ENCODE measurements at places on chromosomes 16 and 17.
A peak's percentile ranks its signal among the peaks of the same experiment; 100 is the strongest.

GRCh38 chr17:64177311-64178010 lies 47.5 kb upstream of the ERN1 start:
- no peak for DNase-seq

GRCh38 chr16:9846362-9847099 lies 335.7 kb downstream of the GRIN2A start:
- no peak for DNase-seq

DNA sequence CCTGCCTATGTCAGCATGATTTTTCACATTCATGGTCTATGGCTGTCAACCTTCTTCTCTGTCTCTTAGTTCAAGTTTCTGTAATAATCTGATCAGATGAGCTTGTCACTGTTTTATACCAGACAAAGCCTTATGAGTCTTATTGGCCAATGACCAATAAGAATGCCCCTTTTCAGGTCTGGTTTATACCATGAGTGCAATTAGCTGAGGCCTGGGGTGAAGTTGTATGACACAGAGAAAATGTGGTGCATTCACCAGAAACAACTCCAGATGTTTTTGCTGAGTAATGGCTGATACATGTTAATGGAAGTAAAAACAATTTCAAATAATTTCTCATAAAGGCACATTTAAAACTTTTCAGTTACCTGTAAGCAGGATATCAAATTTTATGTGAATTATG lies 218.6 kb upstream of the CDH8 start:
- DNase-seq, result no peak

GRCh38 chr17:57895382-57896060 lies 45.7 kb upstream of the MRPS23 start:
- DNase-seq, result no peak

DNA sequence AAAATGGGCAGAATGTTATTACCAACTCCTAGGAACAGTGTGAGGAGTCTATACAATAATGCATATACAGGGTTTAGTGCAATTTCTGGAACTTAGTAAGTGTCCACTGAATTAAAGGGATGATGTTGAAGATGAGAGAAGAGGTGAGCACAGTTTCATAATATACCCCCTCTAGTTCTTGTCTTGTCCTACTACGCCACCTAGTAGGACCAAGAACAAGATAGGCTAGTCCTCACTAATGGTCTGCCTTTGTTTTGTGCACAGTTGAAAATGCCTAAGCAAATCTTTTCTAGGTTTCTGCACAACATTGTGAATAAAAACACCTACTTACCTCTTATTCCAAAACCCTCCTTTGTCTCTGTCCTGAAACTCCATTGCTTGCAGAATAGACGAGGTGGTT lies 670.2 kb downstream of the CDH8 start:
- no peak for DNase-seq

DNA sequence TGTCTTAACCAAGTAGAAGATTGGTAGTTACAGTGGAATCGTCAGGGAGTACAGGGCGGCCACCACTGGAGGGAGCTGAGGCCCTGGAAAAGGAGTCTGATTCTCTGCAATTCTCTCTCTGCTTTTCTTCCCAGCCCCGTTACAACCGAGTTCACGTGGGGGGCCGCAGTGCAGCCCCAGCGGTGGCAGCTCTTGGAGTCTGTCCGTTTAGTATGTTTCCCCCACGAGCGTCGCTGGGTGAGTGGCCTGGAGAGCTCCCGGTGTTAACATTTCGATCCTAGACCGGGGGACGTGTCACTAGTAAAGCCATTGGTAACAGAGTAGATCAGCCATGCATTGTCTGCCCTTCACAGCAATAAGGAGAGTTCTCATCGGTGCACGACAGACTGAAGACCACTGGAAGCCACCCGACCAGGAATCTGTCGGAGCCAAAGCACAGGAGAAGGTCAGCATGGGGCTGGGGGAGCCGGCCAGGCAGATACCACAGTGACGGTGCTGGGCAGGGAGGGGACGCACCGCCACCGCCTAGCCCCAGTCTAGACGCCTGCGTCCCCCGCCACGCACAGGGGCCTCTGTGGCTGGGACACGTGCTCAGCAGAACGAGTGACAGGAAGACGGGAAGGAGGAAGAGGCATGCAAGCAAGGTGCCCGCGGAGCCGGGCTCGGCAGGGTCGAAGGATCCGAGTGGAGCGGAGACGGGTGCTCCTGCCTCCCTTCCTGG lies 15.7 kb downstream of the SLC16A3 start:
- peak; percentile 63 for DNase-seq

GRCh38 chr17:17497845-17498520 lies 1.8 kb upstream of the RASD1 start:
- DNase-seq, result no peak

GRCh38 chr17:72839131-72839725 lies 253.3 kb downstream of the SLC39A11 start:
- DNase-seq, result no peak

GRCh38 chr16:57422026-57422944 lies 17.7 kb downstream of the CCL17 start:
- peak; percentile 71 for DNase-seq

DNA sequence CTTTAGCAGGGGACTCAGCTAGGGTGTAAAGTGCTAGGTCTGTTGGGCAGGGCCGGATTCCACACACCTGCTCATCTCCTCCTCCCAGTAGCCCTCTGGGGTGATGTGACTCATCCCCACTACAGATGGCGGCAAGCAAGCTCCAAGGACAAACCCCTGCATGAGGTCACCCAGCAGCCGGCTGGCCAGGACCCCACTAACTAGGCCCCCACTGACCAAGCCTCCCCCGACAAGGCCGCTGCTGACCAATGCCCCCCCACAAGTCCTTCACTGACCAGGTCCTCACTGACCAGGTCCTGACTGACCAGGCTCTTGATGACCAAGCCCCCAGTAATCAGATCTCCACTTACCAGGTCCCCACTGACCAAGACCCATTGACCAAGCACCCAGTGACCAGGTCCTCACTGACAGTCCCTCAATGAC lies 36.7 kb downstream of the TNFRSF13B start:
- DNase-seq, result no peak

GRCh38 chr17:1645207-1646171 lies at the start of gene SCARF1:
TSS of gene SCARF1 (minus strand) at chr17:1645732. CDS start at chr17:1645697, 35 bp downstream.
- no peak for DNase-seq

DNA sequence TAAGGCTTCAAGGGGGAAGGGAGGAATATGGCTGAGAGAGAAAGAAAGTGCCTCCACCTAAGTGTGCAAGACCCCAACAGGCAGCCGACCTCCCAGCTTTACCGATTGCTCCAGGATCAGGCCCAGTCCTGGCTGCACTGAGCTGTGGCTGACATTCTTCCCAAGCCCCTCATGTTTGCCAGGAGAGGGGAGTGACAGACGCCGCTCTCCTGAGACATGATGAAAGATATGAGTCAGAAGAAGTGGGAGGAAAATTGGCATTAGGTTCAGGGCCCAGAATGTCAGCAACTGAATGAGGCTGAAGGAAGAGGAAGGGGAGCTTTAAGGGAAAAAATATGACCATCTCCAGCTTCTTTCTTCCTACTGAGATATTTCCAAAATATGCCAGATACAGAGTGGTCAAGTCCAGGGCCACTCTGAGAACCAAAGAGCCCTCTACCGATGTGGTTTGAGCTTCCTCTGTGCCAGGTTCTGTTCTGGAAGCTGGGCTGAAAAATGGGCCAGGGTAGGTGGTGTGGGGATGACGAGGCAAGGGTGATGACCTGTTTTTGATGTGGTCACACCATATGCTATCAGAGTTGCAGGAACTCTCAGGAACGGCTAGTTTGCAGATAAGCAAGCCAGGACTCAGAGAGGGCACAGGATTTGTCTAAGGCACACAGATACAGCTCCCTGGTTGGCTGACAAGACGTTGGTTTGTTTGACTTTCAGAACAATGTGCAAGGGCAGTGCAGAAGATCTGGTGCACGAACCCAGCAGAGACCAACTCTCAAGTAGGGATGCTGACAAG lies 176.7 kb downstream of the SOX9 start:
- no peak for DNase-seq

DNA sequence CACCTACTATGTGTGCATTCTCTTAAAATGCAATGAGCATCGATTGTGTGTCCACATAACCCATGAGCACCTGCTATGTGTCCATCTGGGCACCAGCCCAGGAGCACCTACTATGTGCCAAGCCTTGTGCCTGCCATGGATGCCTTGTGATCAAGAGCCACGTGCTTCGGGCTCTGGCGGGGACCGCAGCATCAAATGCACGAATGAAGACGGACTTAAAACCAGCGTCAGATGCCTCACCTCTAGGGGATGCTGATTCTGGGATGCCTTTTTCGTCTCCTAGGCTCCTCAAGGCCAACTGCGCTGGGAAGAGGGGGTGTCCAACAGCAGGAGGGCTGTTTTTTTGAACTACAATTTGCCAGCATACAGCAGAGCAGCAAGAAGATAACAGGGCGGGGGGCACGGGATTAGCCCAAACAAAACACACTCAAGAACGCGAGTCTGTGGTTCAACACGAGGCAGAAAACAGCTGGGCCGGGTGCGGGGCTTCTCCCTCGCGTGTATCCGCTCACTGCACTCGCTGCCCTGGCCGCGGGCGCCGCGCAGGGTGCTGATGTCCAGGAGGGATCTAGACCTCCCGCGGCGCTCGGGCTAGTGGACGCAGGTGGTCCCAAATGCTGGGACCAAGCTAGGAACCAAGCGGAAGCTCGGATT lies 1.2 kb upstream of the GLIS2 start:
- peak; percentile 53 for DNase-seq

GRCh38 chr16:2848933-2849725 lies 8.8 kb downstream of the PRSS22 start:
- no peak for DNase-seq

- peak; percentile 92 for DNase-seq
These were observed 39.0 kb downstream of the ABCC1 start for GRCh38 chr16:15988268-15989013.

GRCh38 chr16:55778757-55779156 lies 54.1 kb downstream of the CES1 start:
- DNase-seq, result no peak

GRCh38 chr16:75116081-75116910 lies at the start of gene LDHD:
TSS of gene LDHD (minus strand) at chr16:75116780. CDS start at chr16:75116720, 60 bp downstream.
- DNase-seq, result peak; percentile 81

DNA sequence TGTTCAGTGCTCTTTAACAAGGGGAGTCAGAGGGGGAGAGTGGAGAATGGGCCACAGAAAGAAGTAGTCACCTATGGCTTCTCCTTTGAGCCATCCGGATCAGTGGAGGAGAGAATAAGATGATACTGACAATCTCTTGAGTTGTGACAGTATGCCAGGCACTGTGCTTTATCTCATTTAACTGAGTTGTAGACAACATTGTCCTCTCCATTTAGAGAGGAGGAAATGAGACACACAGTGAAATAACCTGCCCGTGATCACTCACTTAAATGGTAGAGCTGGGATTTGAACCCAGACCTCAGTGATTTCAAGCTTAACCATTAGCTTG lies 17.8 kb upstream of the EEF2K start:
- DNase-seq, result no peak

- peak; percentile 27 for DNase-seq
These were observed 3.1 kb upstream of the BAIAP3 start for GRCh38 chr16:1330260-1330914.

GRCh38 chr16:16992975-16993765 lies 477.6 kb downstream of the XYLT1 start:
- peak; percentile 23 for DNase-seq

DNA sequence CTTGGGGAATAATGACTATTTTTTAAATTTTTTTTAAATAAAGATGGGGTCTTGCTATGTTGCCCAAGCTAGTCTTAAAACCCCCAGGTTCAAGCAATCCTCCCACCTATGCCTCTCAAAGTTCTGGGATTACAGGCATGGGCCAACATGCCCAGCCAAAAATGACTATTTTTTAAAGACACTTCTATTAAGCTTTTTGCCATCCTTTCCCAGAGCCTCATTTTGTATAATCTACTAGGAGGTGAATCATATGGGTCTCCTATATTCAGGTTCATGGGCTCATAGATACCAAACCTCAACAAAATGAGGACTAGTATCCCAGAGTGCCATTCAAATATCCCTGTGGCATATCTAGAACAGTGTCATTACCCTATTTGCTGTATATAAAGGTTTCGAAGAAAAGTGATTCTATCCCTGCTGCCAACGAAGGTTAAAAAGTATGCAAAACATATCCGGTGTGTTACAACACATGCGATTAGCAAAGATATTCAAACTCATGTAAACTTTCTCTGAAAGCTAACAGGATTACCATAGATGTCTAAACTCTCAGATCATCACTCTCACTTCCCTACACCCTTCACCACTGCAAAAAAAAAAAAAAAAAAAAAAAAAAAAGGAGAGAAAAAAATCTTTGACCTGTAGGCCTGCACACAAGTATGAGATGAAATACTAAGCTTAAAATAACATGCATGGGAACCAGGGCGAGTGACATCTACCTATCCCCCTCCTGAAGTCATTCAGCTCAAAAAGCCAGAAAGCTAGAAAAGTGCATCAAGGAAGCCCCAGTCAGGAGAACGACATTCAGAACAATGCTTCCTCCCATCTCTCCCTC lies 23.5 kb downstream of the XPO6 start:
- no peak for DNase-seq

DNA sequence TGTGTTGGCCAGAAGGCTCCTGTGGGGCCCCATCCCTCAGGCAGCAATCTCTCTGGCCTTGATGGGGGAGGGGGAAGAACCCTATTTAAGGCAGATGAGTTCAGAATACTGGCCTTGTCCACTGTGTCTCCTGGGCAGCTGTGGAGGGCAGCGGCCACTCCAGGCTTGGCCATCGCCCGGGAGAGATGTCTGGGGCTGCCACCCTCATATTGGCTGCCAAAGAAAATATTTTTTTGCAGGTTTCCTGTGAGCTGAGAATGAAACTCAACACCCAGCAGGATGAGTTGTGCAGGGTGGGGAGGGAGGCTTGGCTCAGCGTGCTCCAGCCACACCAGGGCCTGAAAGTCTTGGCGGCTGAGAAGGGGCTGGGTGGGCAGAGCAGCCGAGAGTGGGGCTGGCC lies 14.4 kb upstream of the TIMP2 start:
- DNase-seq, result no peak

DNA sequence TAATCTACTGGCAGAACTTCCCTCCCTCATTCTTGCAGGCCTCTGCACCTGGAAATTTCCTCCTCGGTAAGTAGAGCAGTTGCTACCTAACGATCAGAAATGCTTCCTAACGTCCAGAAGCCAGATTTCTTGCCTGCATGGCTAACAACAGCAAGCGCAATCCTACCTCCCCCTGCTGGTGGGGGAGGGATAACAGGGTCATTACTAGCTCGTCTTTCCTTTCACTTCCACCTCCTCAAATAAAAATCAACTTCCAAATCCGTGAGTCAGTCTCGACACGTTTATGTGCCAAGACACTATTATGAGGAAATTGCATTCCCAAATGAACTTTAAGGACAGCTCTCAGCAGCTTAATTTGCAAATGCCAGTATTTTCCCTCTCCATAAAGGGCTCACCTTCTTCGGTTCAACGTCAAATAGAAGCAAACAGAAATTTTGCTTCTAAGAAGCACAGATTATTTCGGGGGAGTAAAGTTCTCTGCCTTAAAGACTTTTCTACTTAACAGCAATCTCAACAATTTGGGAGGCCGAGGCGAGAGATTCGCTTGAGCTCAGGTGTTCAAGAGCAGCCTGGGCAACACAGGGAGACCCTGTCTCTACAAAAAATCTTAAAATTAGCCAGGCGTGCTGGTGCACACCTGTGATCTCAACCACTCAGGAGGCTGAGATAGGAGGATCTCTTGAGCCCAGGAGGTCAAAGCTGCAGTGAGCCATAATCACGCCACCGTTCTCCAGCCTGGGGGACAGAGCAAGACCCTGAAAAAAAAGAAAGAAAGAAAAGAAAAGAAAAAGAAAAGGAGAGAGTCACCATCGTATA lies 188.6 kb upstream of the PSMD7 start:
- DNase-seq, result peak; percentile 75
